ENCODE measurements at places on chromosomes 5 and 9.

DNA sequence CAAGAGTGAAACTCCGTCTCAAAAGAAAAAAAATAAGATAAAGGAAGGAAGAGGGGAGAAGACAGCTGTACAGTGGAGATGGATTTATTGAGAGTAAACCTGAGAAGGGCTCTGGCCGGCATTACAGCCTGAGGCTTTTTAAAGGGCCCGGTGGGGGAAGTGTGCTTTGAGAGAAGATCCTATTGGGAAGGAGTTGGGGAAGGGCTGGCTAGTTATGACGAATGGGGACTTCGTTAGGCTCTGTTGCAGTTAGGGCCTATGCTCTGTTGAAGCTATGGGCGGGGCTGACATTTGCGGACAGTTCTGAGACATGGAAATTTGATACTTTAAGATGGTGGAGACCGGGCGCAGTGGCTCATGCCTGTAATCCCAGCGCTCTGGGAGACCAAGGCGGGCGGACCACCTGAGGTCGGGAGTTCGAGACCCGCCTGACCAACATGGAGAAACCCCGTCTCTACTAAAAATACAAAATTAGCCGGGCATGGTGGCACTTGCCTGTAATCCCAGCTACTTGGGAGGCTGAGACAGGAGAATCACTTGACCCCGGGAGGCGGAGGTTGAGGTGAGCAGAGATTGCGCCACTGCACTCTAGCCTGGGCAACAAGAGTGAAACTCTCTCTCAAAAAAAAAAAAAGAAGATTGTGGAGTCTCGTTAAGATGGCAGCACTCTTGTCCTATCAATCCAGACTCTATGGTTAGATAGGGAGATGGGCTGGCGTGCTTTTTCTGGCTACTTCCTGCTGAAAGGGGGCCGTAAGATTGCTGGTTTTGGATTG lies 33.2 kb downstream of the C9orf50 start:
- DNase-seq = no peak

- DNase-seq = no peak
These were observed 116.2 kb downstream of the DIRAS2 start for GRCh38 chr9:90526386-90526785.

GRCh38 chr5:62475072-62475471 lies 62.5 kb downstream of the IPO11 start:
- DNase-seq = peak; percentile 91

GRCh38 chr9:109478665-109479380 lies 19.3 kb downstream of the PTPN3 start:
- no peak for DNase-seq

DNA sequence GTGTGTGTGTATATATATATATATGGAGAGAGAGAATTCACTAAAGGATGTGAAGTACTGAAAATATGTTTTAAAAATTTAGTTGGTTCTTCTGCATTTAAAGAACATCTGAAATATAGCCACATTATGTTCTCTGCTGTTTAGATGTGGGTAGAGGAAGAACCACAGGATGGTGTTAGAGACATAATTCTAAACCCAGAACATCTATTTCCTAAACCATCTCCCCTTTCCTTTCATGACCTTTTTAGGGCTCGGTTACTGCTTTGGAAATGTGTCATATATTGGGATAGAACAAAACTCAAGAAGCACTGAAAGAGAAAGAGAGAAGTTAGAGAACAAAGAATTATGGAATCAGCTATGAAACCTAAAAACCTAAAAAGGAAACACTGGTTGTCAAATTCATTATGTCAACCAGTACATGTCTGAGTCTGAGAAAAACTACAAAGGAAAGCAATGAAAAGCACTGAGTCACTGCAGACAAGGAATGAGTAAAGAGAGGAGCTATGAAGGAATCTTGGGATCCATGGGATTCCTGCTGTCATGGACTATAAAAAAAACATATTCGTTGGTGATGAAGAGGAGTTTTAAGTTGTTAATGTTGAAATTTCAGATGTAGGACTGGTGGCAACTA lies 28.4 kb downstream of the SLC12A2 start:
- DNase-seq = peak; percentile 68

- DNase-seq = no peak
These were observed 106.4 kb downstream of the CACNA1B start for GRCh38 chr9:137984005-137984404.

- no peak for DNase-seq
These were observed 19.7 kb downstream of the C7 start for GRCh38 chr5:40928886-40929448.

- DNase-seq = no peak
These were observed 1672.9 kb upstream of the WWC1 start for GRCh38 chr5:166618526-166618925.

DNA sequence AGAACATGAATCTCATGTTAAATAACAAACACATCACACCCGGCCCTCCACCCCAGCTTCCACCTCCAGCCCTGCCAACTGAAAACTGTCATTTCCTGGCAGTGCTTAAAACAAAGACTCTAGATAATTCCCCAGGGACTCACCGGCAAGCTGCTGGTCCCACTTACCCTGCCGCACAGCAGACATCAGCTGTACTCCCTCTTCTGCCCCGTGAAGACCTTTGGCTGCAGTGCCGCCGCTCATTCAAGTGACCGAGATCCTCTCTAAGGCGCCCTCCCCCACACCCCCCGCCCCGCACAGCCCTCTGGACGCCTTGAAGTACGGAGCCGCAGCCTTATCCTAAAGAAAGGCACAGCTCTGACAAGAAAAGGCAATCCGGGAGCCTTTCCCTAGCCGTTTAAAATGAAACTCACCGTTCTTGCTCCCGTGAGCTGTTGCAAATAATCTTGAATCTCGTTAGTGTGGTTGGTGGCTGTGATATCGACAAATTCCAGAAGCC lies 434 bp downstream of the GLRX start:
- DNase-seq = peak; percentile 84

- no peak for DNase-seq
These were observed 90.0 kb upstream of the RORB start for GRCh38 chr9:74407166-74407565.

GRCh38 chr5:75681125-75681830 lies 36.0 kb downstream of the POC5 start:
- peak; percentile 71 for DNase-seq

DNA sequence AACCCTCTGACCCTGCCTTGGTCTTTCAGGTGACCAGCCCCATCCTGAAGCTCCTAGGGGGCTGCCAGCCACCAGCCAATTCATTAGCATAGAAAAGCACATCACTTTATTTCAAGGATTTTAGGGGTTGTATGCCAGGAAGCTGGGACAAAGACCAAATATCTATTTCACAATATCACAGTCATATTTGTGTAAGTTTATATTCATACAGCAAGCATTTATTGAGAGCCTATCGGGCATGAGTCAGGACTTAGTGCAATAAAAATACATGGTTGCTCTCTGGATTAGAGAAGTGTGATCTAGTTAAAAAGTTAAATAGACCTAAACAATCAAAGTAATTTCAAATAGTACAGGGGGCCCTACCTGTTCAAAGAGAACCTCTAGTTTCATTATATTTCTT lies 113.8 kb downstream of the ERCC6L2 start:
- peak; percentile 59 for DNase-seq

GRCh38 chr5:76471406-76471805 lies 68.3 kb downstream of the IQGAP2 start:
- no peak for DNase-seq

DNA sequence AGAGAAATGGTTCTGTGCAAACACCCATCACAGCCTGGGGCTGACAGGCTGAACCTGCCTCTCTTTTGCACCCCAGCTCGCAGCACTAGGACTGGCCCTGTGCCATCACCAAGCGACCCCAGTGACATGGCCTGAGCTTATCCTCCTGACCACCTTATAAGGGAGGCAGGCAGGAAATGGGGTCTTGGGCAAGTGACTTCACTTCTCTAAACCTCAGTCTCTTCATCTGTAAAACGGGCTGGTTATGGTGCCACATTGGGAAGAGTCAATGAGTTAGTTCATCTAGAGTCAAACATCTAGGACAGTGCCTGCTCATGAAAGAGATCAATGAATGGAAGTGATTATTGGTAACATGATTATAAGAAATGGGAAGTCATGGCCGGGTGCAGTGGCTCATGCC lies 6.2 kb downstream of the SNCB start:
- DNase-seq = no peak

- no peak for DNase-seq
These were observed 12.5 kb upstream of the FCHO2 start for GRCh38 chr5:72943307-72943706.

GRCh38 chr5:145830594-145830993 lies 4.5 kb downstream of the PRELID2 start:
- DNase-seq = peak; percentile 27

DNA sequence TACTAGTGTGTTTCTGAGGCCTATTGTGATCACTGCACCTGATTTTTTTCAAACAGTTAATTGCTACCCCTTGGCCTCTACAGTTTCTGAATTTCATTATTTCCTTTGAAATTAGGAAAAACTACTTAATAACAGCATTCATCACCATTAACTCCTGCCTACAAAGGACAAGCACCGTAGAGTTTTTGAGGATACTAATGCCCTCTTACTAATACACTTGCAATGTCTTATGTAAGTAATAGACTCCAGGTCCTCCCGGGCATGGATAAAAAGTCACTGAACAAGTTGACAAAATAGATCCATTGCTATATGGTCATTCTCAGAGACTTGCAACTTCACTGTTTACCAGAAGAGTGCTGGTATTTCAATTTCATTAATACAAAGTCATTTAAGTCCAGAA lies 1172.5 kb downstream of the CDH12 start:
- DNase-seq = peak; percentile 40

GRCh38 chr5:156835905-156836304 lies 14.2 kb upstream of the PPP1R2B start:
- DNase-seq = peak; percentile 9

DNA sequence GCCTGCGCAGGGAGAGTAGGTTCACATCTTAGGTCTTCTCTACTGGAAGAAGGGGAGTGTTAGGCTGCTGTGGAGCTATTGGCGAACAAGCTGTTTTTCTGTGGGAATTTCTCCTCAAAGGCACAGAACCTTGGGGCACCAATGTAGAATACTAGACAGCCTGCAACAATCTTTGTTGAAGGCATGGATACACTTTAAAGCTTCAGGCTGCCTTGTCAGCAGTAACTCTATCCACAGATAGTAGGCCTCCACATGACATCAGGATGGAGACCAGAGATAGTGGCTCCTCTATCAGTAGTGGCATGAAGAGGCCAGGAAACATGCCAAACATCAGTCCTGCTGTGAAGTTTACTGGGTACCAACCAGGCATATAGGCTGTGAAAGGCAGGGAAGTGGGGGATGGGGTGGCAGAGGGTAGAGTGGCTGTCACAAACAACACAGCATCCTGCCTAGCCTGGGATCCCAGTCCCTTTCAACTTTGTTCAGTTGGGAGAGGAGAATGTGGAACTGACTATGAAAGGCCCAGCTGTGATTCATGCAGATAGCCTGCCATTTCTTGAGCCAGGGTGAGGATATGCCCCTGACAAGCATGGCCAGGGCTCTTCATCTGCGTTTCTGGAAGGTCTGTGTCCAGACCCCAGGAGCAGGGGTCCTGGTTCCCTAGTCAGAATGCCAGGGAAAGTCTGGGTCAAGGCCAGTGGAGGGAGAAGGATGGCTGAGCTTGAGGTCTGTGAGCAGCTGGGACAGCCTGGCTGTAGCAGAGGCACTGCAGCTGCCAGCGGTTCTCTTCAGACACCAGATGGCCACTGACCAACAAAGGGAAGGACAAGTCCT lies 1.0 kb upstream of the HK3 start:
- DNase-seq = no peak

- DNase-seq = no peak
These were observed 10.7 kb upstream of the CREBRF start for GRCh38 chr5:173045474-173045873.

GRCh38 chr5:143874312-143874711 lies 62.4 kb downstream of the HMHB1 start:
- DNase-seq = peak; percentile 9

DNA sequence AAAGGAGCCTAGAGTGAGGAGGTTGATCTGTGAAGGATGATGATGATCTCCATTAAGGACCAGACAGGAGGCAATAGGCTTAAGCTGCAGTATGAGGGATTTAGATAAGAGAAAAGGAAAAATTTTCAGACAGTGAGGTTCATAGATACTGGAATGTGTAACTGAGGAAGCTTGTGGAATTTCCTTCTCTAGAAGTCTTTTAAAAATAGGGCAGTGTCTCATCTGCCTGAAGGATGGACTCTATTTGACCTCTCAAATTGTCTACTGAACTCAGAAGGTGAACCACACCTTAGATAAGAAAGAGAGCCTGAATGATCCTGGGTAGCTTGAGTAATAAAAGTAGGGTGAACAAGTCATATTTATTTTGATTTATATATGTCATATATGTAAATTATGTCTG lies 148.2 kb upstream of the CDKN2B start:
- no peak for DNase-seq

GRCh38 chr5:66151030-66151429 lies 6.9 kb downstream of the SREK1 start:
- peak; percentile 36 for DNase-seq

DNA sequence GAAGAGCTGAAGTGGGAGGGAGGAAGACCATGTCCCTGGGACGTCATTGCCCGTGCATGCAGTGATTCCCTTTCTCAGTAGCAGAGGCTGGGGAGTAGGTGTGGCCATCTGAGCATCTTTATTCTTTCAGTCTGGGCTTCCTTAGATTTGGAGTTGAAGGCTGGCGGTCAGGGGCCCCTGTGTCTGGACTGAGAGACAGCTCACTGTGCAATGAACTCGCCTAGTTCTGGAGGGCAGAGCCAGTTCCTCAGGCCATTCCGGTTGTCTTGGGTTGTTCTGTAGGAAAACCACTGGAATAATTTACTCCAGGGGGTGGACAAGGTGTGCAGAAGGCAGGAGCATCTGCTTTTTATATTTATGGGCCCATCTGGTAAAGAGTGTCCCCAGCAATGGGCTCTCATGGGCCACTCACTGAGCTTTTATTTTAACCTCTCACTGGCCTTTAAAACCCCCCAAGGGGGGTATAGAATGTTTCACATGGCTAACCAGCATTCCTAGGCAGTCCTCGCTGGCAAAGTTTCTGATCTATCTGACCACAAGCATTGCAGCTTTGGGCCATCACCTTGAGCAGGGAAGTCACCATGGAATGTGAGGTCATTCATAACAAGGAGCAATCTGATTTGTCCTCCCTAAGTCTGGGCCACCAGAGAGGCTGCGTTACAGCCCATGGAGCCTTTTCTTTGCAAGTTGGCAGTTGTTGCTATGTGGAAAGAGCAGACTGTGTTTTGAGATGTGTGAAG lies 9.2 kb downstream of the STC2 start:
- DNase-seq = no peak

- no peak for DNase-seq
These were observed 23.4 kb upstream of the RFX3 start for GRCh38 chr9:3549225-3549624.
